ENCODE measurements at places on chromosomes 1 and 21.

DNA sequence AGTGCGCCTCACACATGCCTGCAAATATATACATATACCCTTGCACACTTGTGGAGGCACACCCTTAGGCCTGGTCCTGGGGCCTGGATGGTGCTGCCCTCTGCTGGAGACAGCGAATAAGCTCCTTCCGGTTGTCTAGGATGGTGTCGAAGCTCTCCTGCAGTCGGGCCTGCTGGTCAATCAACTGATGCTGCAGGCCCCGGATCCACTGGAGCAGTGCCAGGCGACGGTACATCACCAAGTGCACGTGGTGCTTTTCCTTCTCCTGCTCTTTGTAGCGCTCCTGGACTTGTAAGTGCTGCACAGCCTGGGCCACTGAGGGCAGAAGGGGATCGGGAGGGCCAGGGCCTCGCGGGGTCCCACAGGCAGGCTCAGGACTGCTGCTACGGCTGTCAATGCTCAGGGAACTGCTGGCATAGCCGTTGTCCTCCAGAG lies 3.1 kb downstream of the C1orf216 start:
- peak; percentile 58 for DNase-seq

- DNase-seq = no peak
These were observed 122.6 kb downstream of the GRIK3 start for GRCh38 chr1:36911561-36912364.

DNA sequence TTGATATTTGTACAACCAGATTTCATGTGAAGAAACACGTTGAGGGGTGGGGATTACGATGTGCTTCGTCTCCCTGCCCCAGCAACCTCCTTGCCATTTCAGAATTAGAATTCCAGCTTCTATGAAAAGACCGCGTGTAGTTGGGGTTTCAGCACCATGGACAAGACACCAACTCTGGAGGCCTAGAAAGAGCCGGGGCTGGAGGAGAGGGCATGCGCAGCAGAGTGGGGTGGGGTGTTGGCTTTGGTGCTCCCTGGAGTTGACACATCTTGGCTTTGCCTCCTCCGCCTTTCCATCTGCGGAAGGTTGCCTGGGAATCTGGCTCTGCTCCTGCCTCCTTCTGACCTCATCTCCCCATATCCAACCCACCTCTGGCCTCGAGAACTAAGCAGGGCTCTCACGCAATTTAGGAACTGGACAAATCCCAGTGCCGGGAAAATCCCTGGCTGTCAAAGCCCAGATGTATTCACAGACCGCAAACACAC lies 11.8 kb downstream of the HTR6 start:
- no peak for DNase-seq

DNA sequence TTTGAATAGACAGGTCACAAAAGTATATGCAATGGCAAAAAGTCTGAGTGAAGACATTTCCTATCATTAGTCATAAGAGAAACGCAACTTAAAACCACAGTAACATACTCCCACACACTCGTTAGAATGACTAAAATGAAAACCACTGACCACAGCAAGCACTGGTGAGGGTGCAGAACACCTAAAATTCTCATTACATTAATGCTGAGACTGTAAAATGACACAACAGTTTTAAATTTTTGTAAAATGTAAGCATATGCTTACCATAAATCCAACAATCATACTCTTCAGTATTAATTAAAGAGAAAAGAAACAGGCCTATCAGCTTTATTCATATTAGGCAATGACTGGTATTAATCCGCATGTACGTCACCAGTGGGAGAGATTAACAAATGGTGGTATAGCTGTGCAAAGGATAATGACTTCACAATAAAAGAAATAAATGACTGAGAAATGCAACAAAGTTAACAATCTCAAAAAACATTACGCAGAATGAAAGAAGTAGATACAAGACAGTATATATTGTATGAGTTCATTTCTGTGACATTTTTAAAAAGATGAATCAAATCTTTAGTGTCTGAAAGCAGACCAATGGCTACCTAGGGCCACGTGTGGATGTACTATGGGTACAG lies 253.5 kb downstream of the AKT3 start:
- DNase-seq = no peak

DNA sequence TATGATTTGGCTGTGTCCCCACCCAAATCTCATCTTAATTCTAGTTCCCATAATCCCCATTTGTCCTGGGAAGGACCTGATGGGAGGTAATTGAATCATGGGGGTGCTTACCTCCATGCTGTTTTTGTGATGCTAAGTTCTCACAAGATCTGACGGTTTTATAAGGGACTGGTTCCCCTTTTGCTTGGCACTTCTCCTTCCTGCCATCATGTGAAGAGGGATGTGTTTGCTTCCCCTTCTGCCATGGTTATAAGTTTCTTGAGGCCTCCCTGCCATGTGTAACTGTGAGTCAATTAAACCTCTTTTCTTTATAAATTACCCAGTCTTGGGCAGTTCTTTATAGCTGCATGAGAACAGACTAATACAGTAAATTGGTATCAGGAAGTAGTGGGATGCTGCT lies 114.1 kb downstream of the ZNF648 start:
- DNase-seq = no peak

DNA sequence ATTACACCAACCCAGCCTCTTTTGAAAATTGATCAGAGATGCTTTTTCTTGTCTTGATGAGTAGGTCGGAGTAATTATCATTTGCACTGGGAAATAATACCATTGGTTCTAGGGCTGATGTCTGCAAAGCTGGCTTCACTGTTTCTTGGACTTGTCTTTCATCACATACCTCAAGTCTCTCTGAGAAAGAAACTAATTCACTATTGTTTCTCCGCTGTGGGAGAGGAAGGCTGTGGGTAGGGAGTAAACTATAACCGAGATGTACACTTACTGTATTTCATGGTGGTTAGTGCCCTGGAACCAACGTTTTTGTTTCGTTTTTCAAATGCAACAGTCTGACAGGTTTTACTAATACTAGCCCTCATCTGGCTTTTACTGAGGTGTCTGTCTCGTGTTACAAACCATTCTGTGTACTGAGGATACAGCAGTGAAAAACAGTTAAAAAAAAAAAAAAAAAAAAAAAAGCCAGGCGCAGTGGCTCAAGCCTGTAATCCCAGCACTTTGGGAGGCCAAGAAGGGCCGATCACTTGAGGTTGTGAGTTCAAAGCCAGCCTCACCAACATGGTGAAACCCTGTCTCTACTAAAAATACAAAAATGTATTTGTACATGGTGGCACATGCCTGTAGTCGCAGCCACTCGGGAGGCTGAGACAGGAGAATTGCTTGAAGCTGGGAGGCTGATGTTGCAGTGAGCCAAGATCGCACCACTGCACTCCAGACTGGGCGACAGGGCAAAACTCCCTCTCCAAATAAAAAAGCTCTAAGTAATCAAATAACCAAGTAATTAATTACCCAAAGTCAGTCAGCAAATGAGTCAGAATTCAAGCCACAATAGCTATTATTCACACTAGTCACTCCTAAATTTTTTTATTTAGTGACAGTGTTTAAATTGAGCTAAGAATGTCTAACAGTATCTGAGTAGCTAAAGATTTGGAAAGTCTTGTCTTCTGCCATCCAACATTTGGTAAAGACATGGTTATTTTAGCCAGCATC lies 23.3 kb downstream of the TOMM20 start:
- peak; percentile 75 for DNase-seq

GRCh38 chr1:39540504-39541031 lies 36.0 kb downstream of the PABPC4 start:
- DNase-seq = no peak

- DNase-seq = no peak
These were observed 99.0 kb downstream of the ZNF281 start for GRCh38 chr1:200310824-200311223.

- DNase-seq = no peak
These were observed 43.6 kb upstream of the MTF1 start for GRCh38 chr1:37902983-37903382.

DNA sequence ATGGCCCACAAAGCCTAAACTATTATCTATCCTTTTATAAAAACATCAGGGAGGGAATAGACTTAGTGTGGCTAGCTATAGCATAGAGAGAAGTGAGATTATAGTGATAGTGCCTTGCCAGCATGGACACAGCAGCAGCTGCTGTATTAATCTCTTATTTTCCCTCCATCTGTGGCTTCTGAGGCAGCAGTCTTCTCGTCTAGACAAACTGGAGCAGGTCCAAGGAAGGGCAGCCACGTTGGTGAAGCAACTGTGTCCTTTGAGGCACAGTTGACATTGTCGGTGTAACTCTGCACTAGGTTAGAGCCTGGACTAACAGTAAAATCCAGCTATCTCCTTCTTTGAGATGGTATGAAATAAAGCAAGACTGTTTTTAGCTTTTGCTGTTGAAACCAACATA lies 131.3 kb downstream of the CACHD1 start:
- DNase-seq = no peak

DNA sequence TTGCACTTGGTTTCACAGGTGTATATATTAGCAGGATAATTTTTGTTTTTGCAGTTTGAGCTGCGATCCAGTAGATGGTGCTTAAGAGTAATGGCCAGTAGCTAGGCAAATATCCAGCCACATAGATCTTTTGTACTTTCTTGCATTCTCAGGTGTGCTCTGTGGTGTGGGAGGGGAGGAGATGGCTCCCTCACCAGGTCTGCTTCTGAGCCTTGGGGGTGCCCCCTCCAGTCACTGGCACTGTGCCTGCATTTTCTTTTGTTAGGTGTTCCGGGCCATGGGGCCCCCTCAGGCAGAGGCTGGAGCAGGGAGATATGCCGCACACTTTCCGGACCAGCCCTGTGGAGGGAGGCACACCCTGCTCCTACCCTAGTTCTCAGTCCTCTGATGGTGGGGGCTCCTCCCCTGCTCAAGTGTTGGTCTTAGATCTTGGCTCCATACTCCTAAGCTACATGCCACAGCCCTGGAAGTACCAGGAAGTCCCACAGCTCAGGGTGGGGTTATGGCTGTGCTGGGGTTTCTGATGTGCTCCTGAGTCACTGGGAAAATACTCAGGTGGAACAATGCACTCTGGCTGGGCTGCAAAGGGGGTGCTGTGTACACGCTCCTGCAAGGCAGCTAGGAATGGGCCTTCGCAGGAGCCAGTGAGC lies 197.6 kb upstream of the DMRTA2 start:
- no peak for DNase-seq

GRCh38 chr1:195576641-195577040 lies 1031.6 kb downstream of the KCNT2 start:
- peak; percentile 46 for DNase-seq

DNA sequence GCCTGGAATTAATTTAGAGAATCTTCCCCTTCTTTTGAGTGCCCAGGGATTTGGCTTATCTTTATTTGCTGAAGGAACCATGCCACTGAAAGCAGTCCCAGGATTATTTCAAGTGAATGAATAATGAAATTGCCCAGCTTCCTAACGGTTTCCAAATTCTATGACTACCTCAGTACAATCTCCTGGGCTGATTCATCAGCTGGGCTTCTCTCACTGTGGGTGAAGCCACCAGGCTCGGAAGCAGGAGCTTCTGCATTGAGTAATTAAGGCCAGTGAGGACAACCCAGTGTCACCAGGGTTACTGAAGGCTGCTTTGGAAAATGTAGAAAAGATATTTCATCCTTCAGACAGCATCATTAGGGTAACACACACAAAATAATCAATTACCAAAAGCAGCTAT lies 169.8 kb downstream of the DAB1 start:
- no peak for DNase-seq

GRCh38 chr1:24020025-24020424 lies 39.9 kb upstream of the SRSF10 start:
- no peak for DNase-seq

GRCh38 chr1:162919034-162919433 lies 58.1 kb upstream of the CCDC190 start:
- no peak for DNase-seq

- no peak for DNase-seq
These were observed 36.5 kb downstream of the ACOT11 start for GRCh38 chr1:54584575-54584974.

- DNase-seq = no peak
These were observed 62.3 kb downstream of the GON4L start for GRCh38 chr1:155794605-155795245.

DNA sequence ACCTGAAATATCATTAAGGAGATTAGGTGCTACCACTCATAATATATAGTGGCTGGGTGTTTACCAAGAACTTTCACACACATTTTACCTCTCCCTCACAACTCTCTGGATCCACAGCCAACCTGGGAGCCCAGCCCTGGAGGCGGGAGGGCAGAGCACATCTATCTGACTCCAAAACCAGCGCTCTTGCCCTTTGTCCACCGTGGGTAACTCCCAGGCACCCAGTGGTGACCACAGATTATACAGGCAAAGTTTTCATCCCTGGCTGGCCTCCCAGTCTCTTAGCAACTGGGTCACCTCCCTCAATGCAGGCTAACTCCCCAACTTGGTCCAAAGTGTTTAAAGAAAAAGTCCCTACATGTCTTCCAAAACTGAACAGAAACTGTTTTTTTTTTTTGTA lies 2.4 kb downstream of the PAQR7 start:
- no peak for DNase-seq

DNA sequence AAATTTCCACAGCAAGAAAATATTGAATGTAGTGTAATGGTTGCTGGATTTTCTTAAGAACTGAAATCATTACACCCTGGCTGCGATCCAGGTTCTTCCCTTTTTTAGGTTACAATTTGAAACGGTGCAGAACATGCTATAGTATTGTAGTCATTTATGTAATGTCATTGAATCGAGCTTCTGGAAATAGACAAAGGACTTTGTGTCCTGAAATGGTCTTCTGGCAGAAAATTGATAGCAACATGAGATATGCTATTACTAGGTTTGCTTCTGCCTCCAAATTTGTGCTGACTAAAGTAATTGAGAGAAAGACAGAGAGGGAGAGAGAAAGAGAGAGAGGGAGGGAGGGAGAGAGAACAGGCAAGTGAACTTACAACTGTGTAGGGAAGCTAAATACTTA lies 146.2 kb upstream of the NFIA start:
- peak; percentile 59 for DNase-seq

- DNase-seq = no peak
These were observed 21.4 kb downstream of the TSNAX start for GRCh38 chr1:231549733-231550447.

- no peak for DNase-seq
These were observed 154.5 kb downstream of the PEX14 start for GRCh38 chr1:10629091-10629815.

GRCh38 chr1:245288796-245289195 lies 134.0 kb downstream of the KIF26B start:
- DNase-seq = no peak

GRCh38 chr21:25005388-25005787 lies 601.9 kb downstream of the MRPL39 start:
- no peak for DNase-seq

DNA sequence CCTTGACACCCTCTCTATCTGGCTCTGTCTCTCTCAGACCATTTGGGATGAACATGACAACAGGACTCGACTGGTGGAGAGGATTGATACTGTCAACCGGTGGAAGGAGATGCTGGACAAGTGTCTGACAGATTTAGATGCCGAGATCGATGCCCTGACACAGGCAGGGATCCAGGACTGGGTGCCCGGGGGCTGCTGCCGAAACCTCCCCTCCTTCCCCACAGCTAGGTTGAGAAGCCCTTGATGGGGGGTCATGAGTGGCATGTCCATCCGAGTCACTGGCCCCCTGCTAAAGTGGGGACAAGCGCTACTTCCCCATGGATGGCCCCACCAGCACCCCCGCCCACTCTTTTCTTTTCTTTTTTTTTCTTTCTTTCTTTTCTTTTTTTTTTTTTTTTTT lies 1.2 kb downstream of the TEKT2 start:
- no peak for DNase-seq

All from NCI-H2227 treated with DMSO at 0.1 percent for 48 hours (cell line).